ENCODE measurements at places on chromosomes 11 and 22.

- DNase-seq, result no peak
Observed at GRCh38 chr11:109821511-109821910, 271.7 kb upstream of the ZC3H12C start.

DNA sequence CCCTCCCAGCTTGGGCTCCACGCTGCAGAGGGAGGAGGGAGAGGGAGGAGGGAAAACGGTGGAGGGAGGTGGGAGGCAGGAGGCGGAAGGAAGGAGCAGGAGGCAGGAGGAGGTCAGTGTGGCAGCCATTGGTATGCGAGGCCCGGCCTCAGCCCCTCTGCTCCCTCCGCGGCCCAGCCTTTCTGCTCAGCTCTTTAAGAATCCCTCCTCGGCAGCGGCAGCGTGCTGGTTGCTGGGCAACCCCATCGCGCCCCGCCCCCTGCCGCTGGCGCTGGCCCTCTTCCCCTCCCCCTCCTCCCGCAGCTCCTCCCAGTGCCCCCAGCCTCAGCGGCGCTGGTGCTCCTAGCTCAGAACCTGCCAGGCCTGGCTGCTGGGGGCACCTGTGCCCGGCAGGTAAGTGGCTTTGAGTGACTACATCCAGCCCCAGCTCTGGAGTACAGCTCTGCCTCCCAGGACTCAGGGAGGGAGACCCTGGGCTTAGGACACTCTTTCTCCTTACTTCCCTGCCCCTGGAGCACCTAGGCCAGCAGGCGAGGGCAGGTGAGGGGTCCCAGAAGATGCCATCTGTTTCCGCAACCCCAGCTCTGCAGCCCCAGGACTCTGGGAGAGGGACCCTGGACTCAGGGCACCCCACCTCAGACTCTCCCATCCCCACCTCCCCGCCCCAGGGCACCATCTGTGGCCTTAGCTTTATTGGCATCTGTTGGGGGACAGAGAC, 7.2 kb upstream of the FLRT1 start:
- DNase-seq, result no peak

GRCh38 chr22:30280505-30280904, 8.8 kb downstream of the CASTOR1 start:
- no peak for DNase-seq

- DNase-seq, result no peak
Observed at GRCh38 chr11:42779555-42779954, 532.2 kb upstream of the API5 start.

DNA sequence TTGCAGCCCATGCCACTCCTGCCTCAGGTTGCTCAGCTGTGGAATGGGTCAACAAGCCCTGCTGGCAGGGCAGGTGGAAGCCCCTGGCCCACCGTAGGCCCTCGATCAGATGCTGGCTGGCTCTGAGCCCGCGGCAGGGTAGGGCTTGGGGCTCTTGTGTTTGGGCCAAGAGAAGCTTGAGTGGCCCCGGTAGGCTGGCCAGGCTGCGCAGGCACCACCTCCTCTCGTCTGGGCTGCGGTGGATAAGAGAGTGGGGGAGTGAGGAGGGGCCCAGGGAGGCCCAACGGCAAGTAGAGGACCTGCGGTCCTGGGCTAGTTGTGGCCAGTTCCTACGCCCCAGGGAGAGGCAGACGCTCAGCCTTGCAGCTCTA, 115.2 kb downstream of the CEP164 start:
- DNase-seq, result no peak

DNA sequence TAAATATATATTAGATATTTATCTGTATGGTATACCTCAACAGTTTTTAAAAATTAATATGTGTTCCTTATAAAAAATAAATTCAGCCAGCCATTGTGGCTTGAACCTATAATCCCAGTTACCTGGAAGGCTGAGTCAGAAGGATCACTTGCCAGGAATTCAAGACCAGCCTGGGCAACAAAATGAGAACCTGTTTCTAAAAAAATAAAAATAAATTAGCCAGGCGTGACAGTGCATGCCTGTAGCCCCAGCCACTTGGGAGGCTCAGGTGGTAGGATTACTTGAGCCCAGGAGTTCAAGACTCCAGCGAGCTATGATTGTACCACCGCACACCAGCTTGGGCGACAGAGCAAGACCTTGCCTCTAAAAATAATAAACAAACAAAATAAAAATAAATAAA, 54.9 kb downstream of the PHF21A start:
- DNase-seq, result no peak

GRCh38 chr11:111807076-111807475, 40.9 kb upstream of the PPP2R1B start:
- no peak for DNase-seq

GRCh38 chr11:77450227-77450626, 23.7 kb downstream of the PAK1 start:
- no peak for DNase-seq

GRCh38 chr11:110053848-110054414, 39.3 kb upstream of the ZC3H12C start:
- DNase-seq, result no peak

DNA sequence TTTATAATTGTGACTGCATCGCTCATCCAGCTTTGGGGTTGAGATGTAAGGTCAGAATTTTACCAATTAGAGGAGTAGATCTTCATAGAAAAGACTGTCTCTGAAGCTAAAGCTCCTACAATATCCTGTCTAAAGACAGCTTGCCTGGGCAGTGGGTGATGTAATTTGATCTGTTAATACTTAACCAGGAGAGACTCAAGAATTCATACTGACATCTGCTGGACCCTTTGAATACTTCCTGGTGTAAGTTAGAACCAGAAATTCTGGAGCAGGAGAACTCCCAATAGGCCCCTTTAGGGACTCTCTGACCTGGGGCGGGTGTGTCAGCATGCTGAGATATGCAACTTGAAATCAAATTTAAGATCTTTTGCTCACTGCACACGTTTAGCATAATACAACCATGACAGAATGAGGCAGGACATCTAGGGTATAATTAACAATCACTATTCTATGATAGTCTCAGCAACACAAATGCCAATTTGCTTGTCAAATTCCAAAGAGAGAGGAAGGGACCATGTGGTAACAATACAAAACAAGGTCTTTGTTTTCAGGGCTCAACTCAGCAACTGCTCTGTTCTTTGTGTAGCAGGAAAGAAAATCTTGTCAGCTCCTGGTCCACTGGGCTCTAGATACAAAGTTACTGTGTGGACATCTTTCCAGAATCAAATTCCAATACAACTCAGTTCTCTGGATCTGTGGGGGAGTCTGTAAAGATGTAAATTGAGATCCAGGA, 143.9 kb downstream of the INSC start:
- DNase-seq, result no peak

DNA sequence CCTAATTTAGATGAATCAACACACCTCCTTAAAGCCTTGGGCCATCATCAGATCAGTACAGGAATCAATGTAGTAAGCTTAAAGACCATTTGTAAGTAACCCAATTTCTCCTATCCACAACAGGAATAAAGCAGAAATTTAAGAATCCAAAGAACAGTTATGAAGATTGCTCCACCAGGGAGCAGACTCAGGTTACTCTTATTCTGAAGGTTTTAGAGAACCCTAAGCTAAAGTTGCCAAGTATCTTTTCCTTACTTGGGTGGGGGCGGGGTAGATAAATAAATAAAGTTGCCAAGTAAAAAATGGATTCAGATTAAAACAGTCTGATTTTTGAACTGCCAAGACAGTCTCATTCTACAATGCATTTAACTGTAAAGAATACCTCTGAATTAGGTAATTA, 18.1 kb downstream of the CKAP5 start:
- DNase-seq, result no peak

DNA sequence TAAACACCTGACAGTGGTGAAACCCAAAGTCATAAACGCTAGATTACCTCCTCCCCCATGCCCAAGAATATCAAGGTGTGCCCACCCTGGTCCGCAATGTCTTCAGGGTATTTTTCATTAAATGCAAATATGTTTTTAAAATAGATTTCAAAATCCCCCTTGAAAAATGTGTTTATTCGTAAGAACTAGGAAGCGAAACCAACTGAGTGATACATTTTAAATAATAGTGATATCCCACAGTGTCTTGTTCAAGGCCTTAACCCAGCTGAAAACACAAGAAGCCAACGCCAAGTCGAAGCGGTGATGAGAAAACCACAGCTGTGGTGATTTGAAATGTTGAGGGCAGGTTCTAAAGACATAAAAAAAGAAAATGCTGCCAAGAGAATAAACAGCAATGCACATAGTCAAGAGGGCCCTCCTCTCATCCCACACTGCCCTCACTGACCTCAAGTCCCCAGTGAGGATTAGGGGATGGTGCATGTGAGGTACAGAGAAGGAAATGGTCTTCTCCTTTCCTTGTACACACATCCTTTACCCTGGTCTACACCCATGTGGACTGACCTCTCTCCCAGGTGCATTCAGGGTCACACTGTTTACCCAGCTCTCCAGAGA, 25.5 kb downstream of the KCNJ1 start:
- DNase-seq, result no peak

- DNase-seq, result no peak
Observed at GRCh38 chr11:116928102-116928777, 90.8 kb upstream of the APOA1 start.

- no peak for DNase-seq
Observed at GRCh38 chr11:12109591-12110196, 696 bp upstream of the MICAL2 start.

DNA sequence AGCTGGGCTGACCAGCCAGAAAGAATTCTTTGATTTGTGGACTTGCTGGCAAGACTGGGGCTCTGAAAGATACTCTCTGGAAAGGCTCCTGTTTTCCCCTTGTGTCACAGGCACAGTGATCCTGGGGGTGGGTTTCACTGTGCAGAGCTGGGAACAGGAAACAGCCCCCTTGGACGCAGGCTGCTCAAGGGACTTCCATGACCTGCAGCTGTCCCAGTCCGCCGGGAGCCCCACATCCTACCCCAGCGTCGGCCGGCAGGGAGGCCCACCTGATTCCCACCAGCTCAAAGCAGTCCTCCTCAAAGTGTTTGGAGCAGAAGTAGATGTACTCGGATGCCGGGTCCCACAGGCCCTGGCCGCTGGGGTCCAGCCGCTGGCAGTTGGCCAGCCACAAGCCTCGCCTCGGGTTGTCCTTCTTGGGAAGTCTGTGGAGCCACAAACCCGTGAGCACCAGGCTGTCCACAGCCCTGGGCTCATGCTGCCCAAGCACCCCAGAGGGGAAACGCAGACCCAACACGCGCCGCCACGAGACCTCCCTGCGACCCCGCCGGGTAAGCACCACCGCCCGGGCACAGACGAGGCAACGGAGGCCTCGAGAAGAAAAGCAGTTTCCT, 824 bp downstream of the THAP7 start:
- DNase-seq, result no peak
